Skin of body (tissue), 3 donors: ENCODE measurements at places on chromosomes 1 and 21. TPM values are rescaled to one million over a fixed set of nuclear protein-coding genes. Genes with fewer than 3 reads are reported as not detected.

Gene ATP1A2
- total RNA-seq, result 20.7 TPM

Gene STXBP3
- total RNA-seq, result 61.5 TPM

Gene LAX1
- 1.2 TPM for total RNA-seq

Gene F5
- 0.89 TPM for total RNA-seq

Gene CRABP2
- total RNA-seq, result 72.5 TPM
